Bronchial epithelial cell (primary cell): ENCODE measurements at places on chromosomes 6 and 20.

GRCh38 chr20:62363920-62364851 is 2.9 kb downstream of the LAMA5 start:
- no peak for DNase-seq

DNA sequence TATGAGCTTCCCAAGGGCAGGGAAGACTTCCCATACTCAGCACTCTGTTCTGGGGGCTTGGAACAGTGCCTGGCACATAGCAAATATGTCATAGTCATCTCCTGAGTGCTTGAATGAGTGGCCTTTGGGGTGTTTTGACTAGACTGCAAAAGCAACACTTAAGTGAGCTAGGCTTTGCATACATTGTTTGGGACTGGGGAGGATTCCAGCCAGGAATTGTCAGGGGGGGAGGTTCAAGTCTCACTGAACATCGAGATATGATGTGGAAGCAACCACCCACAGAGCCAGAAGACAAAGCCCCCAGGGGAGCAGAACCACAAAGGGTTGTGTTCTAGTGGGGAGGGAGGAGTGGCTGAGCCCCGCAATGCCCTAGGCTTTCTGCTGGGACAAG is 98.4 kb downstream of the SYCP2 start:
- no peak for DNase-seq

- no peak for DNase-seq
Measured at GRCh38 chr6:90118069-90118468, 178.6 kb downstream of the BACH2 start.

DNA sequence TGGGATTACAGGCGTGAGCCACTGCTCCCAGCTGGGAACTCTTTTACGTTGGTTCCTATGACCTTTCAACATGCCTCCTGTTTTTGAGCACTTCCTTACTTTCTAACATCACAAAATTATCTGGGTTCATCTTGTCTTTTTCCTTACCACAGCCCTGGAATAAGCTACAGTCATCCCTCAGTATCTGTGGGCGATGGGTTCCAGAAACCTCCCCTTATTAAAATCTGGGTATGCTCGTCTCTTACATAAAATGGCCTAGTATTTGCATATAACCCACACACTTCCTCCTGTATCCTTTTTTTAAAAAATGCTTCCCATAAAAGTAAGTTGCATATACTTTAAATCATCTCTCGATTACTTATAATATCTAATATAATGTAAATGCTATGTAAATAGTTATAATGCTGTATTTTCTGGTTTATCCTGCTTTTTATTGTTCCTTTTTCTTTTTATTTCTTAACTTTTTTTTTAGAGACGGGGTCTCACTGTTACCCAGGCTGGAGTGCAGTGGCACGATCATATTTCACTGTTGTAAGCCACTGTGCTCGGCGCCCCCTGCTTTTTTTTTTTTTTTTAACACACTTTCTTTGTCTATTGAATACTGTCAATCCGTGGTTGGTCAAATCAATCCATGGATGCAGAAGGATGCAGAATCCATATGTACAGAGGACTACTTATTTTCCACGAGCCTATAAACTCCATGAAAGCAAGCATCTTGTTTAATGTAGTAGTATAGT is 9.2 kb downstream of the RPF2 start:
- DNase-seq = no peak

DNA sequence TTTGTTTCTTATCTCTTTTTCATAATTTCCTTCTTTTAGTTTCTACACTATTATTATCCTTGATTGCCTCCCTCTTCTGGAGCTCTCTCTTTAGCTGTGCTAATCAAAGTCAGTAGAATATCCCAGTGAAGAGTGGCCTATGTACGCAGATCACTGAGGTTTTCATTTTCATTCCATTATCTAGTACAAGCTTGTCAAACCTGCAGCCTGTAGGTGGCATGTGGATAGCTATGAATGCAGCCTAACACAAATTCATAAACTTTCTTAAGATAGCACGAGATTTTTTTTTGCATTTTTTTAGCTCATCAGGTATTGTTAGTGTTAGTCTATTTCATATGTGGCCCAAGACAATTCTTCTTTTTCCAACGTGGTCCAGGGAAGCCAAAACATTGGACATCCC is 825.7 kb upstream of the MAP3K7 start:
- DNase-seq = no peak

DNA sequence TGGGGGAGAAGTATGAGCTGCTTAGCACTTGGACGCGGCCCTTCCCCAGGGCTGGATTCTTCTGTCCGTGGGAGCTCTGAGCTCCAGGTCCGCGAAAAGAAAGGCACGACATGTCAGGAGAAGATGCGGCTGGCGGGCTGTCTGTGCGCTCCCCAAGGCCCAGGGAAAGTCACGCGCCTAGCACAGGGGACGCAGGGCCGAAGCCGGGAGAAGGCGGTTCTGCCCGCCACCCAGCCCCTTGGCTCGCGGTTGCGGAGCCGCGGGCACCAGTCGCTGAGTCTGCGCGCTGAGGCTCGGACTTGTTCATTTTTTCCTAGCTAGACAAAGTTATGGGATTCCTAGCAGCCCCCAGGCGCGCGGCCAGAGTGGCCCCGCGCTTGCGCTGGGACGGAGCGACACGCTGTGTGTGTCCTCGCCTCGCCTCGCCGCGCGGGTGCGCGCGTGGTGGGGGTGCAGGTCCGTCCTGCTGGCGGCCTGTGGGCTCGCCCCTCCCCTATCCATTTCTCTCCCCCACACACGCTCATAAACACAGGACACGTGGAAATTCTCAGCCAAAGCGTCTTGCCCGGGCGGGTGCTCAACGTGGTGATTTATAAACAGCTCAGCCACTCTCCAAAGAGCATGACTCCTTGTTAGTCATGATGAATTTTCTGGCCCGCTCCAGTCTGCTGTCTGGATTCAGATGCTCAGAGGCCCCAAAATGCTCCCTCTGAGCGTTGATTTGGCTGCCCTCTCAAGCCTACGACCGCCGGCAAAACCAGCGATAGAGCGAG is 1.9 kb upstream of the POU3F2 start:
- DNase-seq = peak; percentile 81

- DNase-seq = no peak
Measured at GRCh38 chr6:157157258-157157657, 166.1 kb downstream of the TMEM242 start.

GRCh38 chr6:109373762-109374161 is 8.5 kb downstream of the CD164 start:
- DNase-seq = no peak

- DNase-seq = peak; percentile 52
Measured at GRCh38 chr20:19903168-19903811, 113.9 kb upstream of the NAA20 start.

- DNase-seq = peak; percentile 99
Measured at GRCh38 chr6:146546443-146547043, 2.9 kb downstream of the RAB32 start.

GRCh38 chr6:168535711-168536110 is 94.7 kb downstream of the SMOC2 start:
- DNase-seq = no peak

DNA sequence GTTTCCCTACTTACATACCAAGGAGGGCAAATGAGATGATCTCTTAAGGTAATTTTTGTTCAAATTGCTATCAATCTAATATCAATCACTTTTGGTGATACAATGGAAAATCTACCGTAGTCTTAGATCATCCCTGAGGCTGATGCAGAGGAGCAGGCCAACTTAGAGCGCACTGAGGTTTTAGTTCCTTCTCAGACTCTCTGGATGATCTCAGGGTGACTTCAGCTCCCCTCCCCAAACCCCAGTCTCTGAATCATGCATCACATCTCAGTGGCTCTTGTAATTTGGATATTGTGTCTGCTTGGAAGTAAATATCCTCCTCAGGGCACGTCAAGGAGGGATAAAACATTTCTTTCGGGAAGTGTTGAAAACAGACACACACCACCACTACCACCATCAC is 5.9 kb downstream of the TUBB2B start:
- no peak for DNase-seq

GRCh38 chr20:6714279-6714711 is 53.2 kb upstream of the BMP2 start:
- peak; percentile 54 for DNase-seq

GRCh38 chr6:37242429-37243052 is 15.0 kb upstream of the TBC1D22B start:
- DNase-seq = peak; percentile 98

GRCh38 chr6:72580281-72580940 is 41.5 kb upstream of the KCNQ5 start:
- DNase-seq = peak; percentile 82
